ENCODE measurements at places on chromosomes 11 and 22.
A peak's percentile ranks its signal among the peaks of the same experiment; 100 is the strongest.

DNA sequence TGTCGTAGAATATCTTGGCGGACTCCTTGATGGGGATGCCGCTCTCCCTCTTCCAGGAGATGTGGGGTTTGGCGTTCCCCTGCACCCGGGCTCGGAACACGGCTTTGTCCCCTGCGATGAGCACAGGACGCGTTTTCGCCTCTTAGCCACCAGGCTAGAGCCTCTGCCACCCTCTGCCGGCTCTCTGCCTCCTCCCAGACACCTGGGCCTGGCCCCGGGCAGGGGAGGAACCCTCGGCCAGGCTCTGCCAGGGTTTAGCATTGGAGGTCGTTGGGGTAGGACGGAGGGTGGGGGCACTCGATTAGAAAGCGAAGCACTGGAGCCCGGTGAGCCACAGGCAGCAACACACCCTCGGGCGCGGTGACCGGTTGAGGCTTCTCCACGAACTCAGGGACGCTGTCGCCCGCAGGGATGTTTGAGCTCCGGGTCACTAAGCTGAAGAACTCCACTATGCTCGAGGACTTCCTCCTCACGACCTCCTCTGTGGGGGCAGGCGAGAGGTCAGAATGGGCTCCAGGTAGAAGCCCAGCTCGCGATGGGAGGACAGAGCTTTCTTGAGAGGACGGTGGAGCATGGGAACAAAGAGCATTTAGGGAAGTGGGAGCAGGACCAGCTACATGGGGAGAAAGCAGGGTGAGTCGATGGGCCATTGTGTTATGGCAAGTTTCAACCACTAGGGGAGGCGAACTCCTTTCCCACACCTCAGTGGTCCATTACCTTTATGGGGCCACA is 4.3 kb downstream of the IGSF22 start:
- DNase-seq: no peak

GRCh38 chr11:79627281-79627680 is 186.5 kb upstream of the TENM4 start:
- no peak for DNase-seq

DNA sequence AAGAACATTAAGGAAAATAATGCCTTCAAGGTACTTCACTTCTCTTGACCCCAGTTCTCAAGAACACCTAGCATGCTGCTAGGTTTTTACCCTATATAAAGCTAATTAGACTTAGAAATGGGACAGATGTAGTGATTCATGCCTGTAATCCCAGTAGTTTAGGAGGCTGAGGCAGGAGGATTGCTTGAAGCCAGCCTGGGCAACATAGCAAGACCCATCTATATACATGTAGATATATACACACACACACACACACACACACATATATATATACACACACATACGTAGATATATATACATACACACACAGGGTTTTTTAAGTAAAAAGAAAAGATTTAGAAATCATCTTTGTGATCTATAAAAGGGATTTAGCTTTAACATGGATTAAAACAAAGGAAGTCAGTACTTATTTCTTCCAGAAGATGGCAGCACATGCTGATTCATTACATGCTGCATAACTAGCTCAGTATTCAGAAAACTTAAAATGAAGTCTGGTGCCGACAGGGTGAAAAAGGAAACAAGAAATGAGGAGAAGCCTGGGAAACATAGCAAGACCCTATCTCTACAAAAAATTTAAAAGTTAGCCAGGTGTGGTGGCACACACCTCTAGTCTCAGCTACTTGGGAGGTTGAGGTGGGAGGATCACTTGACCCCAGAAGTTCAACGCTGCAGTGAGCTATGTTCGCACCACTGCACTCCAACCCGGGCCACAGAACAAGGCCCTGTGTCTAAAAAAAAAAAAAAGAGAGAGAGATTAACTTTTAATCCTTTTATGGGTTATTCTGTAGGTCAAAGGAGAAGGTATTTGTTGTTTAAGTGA is 28.5 kb upstream of the RBX1 start:
- no peak for DNase-seq

GRCh38 chr22:39462443-39463221 is 5.8 kb downstream of the MGAT3 start:
- DNase-seq: no peak

DNA sequence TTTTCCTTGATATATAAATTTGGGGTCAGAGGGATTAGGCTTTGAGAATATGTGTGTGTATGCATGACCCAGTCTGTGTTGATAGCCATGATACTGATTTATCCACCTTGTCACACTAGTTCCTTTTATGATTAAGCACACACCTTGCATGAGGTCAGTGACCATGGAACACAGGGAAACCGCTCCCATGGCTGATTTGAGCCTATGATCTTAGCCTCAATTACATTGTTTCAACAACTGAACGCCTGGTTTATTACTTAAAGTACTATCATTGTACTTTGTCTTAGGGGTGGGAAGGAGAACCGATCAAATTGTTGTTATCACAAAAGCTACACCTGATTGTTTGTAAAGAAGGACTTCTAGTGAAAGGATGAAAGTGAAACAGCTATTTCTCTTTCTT is 70.7 kb downstream of the ARFGAP2 start:
- no peak for DNase-seq

DNA sequence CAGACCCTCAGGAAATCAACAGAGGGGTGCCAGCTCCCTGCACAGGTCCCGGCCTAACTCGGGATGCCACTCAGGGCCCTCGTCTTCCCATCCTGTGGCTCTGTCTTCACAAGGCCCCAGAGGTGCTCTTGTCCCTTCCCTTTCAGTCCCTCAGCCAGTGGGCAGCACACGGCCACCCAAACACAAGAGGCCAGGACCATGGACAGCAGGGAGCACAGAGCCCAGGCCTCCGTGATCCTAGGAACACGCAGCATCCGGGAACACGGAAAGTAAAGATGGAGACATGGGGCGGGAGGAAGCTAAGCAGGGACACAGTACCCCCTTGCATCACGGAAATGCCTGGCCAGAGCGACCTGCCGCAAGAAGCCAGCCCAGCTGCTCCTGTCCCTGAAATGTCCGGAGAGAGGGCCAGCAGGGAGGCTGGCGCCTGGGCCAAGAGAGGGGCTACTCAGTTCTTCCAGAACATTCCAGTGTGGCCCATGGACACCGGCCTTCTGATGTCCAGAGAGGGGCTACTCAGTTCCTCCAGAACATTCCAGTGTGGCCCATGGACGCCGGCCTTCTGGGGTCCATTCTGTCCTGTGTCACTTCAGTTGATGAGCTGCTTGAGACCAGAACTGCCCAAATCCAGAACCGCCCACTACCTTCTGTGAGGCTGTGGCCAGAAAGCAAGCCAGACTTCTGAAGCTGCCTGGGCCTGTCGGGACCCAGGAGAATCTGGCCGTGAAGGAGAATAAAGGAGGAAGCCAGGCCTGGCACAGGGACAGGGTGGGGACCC is 274.0 kb downstream of the BRD1 start:
- no peak for DNase-seq

- DNase-seq: peak; percentile 10
Measured at GRCh38 chr22:28442711-28443525, 236.7 kb downstream of the TTC28 start.

DNA sequence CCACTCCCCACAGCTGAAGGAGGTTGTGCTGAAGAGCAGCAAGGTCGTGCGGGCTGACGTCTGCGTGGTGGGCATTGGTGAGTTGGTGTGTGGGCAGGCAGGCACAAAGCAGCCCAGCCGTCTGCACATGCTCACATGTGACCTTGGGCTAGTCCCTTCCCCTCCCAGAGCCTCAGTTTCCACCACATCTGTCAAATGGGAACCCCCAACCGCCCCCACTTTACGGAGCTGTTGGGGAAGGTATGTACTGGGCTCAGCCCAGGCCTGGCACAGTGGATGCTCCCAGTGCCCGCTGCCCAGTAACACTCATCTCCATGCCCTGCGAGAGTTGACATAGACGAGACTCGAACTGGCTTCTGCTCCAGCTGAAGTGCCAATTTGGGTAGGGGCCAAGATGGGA is 5.1 kb upstream of the LZTR1 start:
- no peak for DNase-seq

GRCh38 chr11:46279126-46280099 is 2.0 kb downstream of the CREB3L1 start:
- no peak for DNase-seq

DNA sequence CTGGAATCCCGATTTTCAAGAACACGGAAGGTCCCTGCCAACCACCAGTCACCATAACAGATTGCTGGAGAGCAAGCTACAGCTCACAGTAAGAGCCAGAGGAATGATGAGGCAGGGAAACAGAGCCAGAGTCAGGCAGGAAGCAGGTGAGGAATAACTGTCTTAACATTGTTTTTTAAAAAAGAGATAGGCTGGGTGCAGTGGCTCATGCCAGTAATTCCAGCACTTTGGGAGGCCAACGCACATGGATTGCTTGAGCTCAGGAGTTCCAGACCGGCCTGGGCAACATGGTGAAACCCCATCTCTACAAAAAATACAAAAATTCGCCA is 13.5 kb upstream of the CASTOR1 start:
- DNase-seq: no peak

DNA sequence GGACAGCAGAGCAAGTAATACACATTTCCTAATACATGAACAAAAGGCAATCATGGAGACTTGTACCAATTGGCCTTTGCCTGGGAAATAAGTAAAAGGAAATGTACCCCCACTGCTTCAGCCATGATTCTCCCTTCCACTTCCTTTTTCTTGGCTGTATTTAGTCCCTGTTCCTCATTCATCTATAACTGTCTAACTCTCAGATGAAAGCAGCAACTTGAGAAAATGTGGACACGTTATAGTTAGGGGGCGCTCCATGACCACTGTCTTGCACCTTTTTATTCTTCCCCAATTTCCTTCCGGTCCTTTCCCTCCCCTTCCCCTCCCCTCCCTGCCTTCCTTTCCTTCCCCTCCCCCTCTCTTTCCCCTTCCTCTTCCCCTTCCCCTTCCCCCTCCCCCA is 61.3 kb upstream of the BARX2 start:
- no peak for DNase-seq

DNA sequence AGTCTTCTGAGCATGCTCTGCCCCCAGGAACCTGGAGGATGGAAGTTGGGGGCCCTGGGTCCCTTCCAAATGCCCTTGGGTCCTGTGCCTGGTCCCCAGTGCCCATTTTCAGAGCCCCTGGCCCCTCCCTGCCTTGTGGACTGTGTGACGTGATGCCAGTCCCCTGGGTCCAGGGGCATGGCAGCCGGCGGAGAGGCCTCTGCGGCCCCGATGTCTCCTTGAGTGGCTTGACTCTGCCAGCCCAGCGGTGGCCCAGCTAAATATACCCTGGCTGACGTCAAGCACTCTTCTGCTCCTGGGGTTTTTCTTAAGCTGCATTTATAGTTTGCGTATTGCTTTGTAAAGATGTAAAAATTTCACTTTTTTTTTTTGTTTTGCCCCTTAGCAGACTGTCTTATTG is 35.2 kb upstream of the PARVG start:
- no peak for DNase-seq

DNA sequence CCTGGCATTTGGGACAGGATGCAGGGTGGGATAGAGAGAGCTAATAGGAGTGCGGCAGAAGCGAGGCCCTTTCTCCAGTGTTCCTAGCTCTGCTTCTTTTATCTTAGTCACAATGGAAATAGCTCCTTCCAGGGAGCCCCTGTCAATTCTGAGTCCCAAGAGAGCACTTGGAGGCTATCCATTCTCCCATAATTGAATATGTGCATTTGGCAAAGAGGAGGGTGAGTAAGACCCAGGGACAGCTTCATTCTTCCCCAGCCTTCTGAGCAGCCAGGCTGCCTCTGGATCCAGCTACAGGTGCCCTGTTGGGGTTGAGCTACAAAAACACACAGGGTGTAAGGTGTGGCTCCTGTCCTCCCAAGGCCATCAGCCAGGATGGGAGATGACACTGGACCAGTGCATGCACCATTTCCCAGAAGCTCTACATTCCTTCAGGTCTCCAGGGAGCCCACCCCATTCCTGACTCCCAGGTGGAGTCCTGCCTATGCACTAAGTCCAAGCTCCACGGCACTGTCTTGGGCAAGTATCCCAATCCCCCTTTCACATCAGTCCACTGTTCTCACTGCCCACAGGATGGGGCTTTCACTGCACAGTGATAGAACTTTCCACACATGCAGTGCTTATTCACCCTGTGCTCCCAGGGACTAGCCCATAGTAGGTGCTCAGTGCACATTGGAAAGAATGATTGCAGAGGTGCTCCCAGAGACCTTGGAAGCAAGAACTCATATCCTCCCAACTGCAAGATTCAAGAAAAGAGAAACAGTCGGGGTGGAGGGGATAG is 6.2 kb downstream of the MS4A10 start:
- DNase-seq: no peak

- no peak for DNase-seq
Measured at GRCh38 chr11:11969380-11970215, 38.8 kb downstream of the DKK3 start.

DNA sequence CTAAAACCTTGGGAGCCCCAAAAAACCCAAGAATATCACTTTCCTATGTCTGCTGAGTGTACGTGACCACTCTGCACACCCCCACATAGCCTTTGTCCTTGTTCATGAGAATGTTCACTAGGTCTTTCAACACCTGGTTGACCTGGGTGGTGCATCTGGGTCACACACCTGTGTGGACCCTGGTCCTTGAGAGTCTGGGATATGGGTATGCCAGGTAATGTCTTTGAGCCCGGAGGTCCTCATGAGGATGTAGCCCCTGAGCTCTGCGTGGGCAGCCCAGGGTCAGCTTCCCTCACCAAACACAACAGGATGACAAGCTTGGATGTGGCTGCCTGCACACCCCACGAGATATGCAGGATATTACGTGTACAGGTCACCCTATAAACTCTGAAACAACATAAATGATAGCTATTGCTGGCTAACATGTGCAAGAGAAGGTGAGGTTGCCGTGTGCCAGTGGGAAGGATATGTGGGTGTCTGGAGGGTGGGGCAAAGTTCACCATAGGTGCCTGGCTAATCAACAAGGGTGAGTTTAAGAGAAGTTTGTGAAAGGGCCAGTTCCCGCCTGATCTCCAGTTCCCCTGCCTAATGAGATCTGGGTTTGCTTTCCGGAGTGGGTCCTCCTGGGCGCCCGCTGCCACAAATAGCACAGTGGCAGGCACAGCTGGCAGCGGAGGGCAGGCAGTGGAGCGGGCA is 1.4 kb upstream of the PPARA start:
- DNase-seq: no peak

- no peak for DNase-seq
Measured at GRCh38 chr11:44753961-44754645, 27.3 kb downstream of the TSPAN18 start.

- no peak for DNase-seq
Measured at GRCh38 chr22:24986816-24987215, 34.3 kb downstream of the KIAA1671 start.
